ENCODE measurements at places on chromosomes 4 and X.

DNA sequence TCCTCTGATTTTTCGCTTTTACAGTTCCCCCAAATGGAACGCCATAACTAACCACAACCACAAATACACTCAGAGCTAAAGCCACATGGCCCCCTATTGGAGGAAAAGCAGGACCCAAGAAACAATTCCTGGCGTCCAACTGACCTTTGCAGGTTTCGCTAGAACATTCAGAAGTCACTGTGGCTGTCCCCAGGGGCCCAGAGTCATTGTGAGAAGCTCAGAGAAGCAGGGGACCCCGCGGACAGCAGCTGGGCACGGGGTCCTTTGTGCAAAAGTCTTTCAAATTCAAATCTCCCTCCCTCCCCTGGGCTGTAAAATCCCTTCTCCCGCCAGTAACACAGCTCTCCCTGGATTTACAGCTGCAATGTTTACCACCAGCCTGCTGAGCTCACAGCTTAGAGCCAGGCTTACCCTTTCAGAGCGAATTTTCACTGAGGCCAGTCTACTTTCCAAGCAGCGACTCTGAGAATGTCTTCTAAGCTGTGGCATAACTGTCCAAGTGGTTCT, 214.8 kb downstream of the CRLF2 start:
- no peak for DNase-seq

GRCh38 chr4:1152290-1152689, 20.1 kb downstream of the SPON2 start:
- no peak for DNase-seq

DNA sequence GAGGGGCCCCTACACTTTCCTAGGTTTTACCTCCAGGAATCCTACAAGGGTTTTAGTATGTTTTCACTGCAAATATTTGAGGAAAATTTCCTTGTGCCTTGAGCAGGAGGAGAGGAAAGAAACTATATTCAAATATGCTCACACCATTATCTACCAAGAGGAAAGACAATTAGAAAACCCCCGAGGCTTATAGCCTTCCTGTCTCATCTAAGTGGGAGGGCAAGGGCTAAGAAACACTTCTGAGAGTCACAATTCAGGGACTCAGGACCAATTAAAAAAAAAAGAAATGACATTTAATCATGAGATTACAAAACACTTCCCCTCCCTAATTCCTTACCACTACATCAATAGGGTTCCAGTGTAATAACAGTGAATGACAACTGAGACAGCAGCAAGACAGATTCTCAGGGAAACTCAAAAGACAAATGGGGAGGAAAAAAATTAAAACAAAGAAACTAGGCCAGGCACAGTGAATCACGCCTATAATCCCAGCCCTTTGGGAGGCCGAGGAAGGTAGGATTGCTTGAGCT, 45.6 kb downstream of the ATRX start:
- no peak for DNase-seq

DNA sequence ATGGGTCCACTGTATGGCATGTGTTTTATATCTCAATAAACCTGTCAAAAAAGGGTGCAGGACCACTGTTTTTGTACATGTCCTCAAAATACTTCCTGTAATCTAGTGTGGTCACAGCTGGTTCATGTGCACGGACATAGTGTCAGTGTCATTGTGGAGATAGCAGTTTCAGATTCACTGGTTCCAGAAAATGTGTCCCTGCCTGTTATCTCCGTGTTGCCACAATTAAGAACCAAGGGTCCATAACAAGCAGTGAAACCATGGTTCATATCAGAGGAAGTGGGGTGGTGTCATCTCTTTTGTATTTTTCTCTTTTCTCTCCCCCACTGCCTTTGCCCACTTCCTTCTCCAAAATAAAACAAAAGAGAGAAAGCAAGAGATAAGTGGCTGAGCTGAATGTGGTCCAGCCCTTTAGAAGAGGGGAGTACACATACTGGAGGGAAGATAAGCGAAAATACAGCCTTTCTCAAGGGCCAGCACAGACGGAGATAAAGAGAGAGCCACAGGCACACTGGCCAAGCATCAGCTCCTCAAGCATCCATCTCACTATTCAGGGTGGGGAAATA, 51.2 kb downstream of the TBL1X start:
- DNase-seq, result no peak

DNA sequence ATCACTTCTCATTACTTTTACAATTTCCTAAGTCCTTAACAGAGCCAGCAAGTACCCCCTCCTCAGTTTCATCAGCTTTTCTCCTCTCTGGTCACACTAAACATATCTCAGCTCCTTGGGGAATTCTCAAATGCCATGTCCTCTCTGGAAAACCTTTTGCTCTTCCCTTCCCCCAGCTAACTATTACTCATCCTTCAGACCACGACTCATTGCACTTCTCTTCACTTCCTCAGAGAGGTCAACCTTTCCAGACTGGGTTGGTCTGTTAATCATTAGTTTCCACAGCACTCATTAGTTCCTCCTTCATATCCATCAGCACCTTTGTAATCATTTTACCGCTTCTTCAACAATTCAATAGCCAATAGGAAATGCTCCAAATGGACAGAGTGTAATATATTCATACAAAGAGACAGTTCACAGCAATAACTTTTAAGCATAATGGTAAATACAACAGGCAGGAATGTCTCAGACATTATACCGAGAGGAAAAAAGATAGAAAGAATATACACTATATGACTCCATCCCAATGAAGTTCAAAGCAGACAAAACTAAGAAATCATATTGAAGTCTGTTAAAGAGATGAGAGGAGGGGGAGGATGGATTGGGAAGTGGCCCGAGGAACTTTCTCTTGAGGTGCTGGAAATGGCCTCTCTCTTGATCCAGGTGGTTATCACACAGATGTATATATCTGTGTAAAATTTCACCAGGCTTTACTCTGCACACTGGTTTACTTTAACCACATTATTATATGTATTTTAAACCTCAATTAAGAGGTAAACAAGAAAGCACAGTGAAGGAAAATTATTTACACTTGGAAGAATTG, 39.6 kb downstream of the DDX60L start:
- DNase-seq, result no peak

DNA sequence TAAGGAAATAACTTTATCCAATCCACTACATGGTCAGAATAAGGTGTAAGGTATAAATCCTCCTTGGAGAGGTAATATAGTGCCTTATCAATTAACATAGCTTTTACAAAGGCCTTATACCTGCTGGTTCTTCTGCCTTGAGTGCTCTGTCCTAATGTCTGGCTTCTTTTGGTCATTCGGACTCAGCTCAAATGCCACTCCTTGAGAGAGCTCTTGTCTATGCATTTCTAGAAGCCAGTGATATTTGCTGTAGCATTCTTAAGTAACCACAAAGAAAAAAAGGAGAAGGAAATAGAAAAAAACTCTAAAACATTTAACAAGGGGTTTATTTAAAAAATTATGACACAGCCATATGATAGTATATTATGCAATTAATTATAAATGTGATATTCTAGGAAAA, 444.8 kb upstream of the SLIT2 start:
- DNase-seq, result no peak

GRCh38 chrX:106932492-106932923, 12.3 kb downstream of the CLDN2 start:
- DNase-seq, result no peak

DNA sequence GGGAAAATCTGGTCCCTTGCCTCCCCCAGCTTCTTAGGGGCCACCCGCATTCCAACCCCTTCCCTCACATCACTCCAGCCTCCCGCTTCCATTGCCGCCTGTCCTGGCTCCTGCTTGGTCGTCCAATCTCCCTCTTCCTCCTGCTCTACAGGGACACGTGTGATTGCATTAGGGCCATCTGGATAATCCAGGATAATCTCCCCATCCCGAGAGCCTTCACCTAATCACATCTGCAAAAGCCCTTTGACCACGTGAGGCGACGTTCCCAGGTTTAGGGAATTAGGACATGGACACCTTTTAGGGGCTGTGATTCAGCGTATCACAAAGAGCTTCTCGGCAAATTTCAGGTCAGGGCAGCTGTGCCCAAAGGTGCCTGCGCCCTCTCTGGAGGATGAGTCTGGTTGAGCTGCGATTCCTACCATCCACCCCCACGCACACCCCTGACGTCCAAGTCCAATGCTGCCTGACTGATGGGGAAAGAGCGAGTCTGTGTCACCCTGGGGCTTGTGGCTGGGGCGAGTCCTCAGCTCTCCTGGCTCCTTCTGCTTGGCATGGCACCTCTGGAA, 104.6 kb downstream of the PSAPL1 start:
- DNase-seq, result no peak

GRCh38 chr4:34280131-34280530, 1964.2 kb downstream of the ARAP2 start:
- DNase-seq, result no peak

- no peak for DNase-seq
Measured at GRCh38 chr4:37769391-37769989, 57.0 kb upstream of the PGM2 start.

GRCh38 chrX:136762820-136763452, 17.8 kb downstream of the ARHGEF6 start:
- no peak for DNase-seq

All from NCI-H1092 treated with DMSO at 0.1 percent for 48 hours (cell line).